Neuronal stem cell (in vitro differentiated cells): ENCODE measurements at places on chromosomes 3 and 15.

DNA sequence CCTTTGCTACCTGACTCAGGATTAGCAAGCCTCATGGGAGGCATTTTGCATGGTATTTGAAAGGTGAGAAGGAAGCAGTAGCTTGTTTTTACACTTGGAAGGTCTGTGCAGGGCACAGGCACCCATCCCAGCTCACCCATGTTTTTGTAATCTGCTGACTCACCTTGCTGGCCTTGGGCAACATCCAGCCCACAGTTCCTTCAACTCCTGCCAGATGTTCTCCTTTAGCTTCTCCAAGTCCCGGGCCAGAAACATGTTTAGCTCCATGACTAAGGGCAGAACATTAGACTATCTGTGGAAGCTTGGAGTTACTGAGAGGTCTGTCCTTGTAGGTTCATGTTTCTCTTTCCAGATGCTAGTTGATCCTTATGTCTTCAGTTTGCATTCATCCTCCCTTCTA lies 12.4 kb upstream of the ZNF770 start:
- H3K36me3 ChIP-seq, result no peaks in the 10 kb centered on the region
- DNase-seq, result no peak

DNA sequence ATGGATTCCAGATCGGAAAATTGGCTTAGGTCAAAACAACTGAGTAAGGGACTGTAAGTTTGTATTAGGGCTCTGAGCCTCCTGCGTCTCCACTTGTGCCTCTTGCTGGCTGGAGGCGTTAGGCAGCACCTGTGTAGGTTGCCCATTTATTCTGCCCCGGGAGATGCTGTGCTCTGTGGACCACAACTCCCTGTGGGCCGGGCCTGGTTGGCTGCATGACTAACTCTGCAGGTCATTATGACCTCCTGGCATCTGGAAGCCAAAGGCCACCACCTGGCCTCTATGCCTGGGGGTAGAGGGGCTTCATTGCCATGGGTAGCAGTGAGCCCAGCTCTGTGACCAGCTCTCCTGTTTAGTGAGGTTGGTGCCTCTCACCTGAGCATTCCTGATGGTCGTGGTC lies 36.0 kb upstream of the BDH1 start:
- H3K36me3 ChIP-seq, result no peaks in the 10 kb centered on the region
- H3K27ac ChIP-seq, result no peak overlapping the region
- H3K4me3 ChIP-seq, result no peak overlapping the region

DNA sequence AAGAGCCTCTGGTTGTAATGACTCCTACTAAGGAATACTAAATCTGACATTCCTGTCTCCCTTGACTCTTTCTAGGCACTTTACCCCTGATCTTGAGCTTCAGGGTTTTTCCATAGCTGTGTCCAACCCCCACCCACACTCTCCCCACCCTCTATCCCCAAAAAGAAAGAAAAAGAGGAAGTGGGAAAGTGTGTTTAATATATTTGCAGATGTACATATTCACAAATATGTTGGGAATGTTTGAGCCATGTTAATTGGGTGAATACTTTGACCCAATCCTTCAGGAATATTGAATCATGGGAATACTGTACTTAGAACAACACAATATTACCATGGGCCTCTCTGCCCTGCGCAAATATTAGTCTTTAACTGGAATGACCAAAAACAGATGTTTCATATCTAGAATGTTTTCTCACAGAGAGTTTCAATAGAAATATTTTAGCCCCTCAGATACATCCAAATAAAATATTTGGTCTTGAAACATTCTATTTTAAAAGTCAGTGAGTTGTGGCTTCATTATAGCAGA lies 19.8 kb upstream of the PFN2 start:
- H3K4me3 ChIP-seq, result no peak overlapping the region
- H3K4me1 ChIP-seq, result no peaks in the 10 kb centered on the region
- no peak for DNase-seq
- no peak overlapping the region for H3K27ac ChIP-seq
- no peaks in the 10 kb centered on the region for H3K36me3 ChIP-seq

DNA sequence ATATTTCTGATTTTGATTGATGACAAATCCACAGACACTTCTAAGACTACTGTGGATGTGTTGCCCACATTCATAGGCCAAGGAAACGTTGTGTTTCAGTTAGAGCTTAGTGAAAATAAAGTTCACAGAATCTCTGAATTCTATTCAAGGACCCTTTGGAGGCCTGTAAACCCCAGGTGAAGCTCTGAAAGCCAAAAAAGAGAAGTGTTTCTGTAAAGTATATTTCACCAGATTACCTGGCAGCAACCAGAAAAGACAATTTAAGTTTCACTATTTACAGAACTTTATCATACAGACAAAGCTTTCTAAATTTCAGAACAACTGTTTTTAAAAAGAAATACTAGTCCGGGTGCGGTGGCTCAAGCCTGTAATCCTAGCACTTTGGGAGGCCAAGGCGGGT lies 2.6 kb downstream of the CLPX start:
- H3K4me1 ChIP-seq, result no peaks in the 10 kb centered on the region
- DNase-seq, result no peak
- no peak overlapping the region for H3K27ac ChIP-seq
- no peaks in the 10 kb centered on the region for H3K27me3 ChIP-seq
- H3K4me3 ChIP-seq, result no peak overlapping the region

DNA sequence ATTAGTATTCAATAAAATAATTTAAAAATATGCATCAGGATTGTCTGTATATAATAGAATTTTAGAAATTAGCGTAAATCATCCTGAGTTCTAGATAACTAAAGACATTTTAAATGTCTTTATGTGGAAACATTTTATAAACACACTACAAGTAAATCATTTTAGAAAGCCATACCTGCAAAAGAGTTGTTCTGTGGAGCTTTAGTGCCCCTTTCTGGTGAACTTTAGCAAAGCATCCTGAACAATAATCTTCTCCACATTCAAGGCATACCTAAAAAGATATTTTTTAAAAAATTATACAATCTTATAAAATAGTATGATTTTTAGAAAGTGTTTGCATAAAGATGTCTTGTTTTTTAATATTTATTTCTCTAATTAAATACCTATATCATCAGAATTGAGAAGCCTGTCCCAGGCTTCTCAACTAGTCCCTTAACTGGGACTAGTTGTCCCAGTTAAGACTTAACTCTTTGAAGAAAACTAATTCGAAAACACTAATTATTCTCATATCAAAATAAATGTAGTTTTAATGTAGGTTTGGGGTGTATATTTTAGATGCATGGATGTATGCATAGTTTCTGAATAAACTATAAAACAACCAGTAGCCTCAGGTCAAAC lies 29.7 kb downstream of the ZBBX start:
- DNase-seq, result peak; percentile 29
- no peak overlapping the region for H3K27ac ChIP-seq
- H3K4me1 ChIP-seq, result no peaks in the 10 kb centered on the region
- no peaks in the 10 kb centered on the region for H3K36me3 ChIP-seq

DNA sequence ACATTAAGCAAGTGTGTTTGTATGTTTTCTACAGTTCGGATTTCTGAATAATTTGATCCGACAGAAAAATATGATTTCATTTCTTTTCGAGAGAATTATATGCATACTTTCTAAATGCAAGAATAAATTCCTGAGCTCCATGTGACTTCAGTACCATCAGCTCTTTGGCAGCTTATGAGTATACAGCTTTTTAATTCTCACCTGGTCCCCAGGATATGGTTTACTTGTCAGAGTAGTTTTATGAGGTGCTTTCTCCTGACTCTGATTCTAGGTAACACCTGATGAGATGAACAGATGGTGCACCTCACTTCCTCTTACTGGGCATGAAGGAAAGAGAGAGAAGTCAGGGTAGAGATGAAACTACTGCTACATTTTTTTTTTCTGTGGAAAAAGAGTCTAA lies 3.1 kb downstream of the HGD start:
- H3K4me1 ChIP-seq, result peaks cover 5% of the 10 kb centered on the region
- H3K27ac ChIP-seq, result no peak overlapping the region
- DNase-seq, result no peak
- no peaks in the 10 kb centered on the region for H3K27me3 ChIP-seq
- H3K4me3 ChIP-seq, result no peak overlapping the region

DNA sequence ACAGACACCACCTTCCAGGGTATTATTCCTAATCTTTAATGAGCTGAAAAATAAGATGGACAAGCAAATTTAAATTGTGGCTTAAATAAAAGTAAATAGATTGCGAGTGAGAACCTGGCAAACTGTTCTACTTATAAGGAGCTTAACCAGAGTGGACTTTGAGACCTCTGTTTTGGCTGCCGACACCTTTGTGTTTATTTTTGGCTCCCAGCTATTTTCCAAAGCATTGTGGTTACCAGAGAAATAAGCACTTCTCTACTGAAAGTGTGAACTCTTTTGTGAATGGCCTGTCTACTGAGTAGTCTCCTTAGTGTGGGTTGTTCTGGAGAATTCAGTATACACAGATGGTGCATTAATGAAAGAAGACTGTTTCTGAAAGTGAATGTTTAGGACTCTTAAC lies 109.4 kb downstream of the ATP8B4 start:
- H3K27me3 ChIP-seq, result no peaks in the 10 kb centered on the region
- H3K36me3 ChIP-seq, result no peaks in the 10 kb centered on the region
- DNase-seq, result no peak
- H3K27ac ChIP-seq, result no peak overlapping the region
